Hematopoietic multipotent progenitor cell treated with erythropoietin and hydrocortisone succinate and interleukin-3 and kit ligand, for 6 days (in vitro differentiated cells): ENCODE measurements at places on chromosomes 6 and 20.
A peak's percentile ranks its signal among the peaks of the same experiment; 100 is the strongest.

DNA sequence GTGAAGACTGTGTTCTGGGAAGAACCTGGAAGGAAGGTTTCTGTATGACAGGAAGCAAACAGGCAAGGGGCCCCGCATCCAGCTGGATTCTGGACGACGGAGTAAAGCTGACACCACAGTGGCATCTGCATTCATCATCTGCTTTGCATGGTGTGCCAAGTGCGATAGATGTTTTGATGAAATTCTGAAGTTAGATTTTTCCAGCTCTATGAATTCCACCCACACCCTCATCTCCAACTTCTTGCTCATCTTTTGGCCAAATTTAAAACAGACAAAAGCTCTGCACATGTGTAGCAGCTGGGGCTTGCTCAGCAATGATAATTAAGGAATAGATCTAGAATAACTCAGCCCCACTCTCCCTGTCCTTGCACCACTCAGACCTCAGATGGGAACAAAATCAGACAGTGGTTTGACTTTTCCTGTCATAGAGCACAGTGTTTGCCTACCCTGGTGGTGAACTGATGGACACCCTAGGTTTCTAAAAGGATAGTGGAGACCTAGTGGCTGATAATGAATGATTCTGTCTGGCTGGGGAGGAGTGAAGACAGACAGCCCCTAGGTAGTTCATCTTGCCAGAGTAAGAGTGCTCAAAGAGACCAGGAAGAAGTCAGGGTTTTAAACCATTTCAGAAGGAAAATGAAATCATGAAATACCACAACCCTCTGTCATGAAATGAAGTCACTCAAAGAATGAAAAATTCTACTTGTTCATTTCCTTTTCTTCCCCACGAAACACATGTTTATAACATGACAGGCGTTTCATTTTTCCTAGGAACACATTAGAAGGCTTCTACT, 85.8 kb downstream of the BCAS1 start:
- DNase-seq: no peak

GRCh38 chr6:101689156-101689555, 295.6 kb downstream of the GRIK2 start:
- no peak for DNase-seq

DNA sequence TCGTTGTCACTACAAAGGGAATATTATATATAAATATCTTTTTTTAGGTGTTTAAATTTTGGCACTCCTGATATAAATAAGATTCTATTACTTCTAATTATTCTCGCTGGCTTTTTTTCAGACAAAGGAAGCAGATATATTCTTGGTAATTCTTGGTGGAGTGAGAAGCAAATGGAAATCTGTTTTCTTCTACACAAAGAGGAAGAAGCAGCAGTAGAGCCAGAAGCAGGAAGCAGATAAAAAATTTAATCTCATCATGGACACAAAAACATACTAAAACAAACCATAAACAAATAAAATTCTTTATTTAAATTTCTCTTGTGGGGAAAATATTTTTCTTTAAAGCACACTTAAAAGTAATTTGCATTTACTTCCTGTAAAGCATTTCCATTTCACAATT, 3.7 kb upstream of the KIAA0319 start:
- no peak for DNase-seq

- no peak for DNase-seq
Measured at GRCh38 chr20:34980543-34981233, 25.0 kb downstream of the MYH7B start.

GRCh38 chr6:150008588-150008987, 16.7 kb downstream of the RAET1L start:
- no peak for DNase-seq

- no peak for DNase-seq
Measured at GRCh38 chr20:18645196-18645745, 57.4 kb downstream of the DTD1 start.

DNA sequence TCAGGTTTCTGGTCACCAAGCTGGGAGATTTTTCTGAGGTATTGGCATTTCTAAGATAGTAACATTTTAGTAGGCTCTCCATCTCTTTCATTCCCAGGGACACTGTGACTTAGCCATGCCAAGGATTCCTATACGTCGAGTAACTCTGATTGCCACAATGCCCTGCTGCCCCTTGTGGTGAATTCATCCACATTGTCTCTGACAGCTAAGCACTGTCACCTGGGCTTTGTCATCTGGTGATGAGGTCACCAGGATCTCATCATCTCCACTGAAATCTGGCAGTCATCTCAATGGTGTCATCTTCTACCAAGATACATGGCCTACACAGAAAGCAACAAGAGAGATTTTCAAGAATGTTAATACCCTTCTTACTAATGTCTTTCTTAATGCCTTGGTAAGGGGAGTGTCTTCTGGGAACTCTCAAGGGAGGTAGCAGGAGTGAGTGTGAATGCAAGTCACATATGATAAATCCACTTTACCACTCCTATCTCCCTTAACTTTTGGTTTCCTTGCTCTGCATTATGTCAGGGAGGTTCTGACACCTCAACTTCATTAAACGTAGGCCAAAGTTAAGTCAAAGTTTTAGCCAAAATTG, 246.7 kb downstream of the CD109 start:
- DNase-seq: peak; percentile 1

DNA sequence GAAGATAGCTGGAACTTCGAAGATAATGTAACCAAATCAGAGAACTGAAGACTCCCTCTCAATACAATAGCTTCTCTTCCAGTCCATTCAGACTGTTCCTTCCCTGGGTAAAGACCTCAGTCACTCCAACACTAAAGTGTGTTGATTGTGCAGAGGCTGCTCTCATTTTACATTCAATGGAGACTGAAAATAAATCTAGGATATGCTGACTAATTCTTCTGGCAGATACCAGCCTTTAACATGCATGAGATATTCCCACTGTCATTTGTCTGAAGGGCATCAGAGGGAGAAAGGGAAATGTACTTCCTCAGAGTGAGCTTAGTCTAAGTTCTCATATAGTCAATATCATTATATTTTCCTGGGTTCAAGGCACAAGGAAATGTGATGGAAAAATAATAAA, 166.4 kb upstream of the IRAK1BP1 start:
- DNase-seq: no peak

GRCh38 chr6:152136449-152136825, 329.0 kb downstream of the ESR1 start:
- no peak for DNase-seq

GRCh38 chr6:82268301-82268846, 20.8 kb upstream of the IBTK start:
- no peak for DNase-seq

GRCh38 chr6:132749111-132749510, 8.6 kb downstream of the VNN2 start:
- DNase-seq: no peak

GRCh38 chr20:58691773-58692578, 624 bp upstream of the NPEPL1 start:
- DNase-seq: peak; percentile 55

- peak; percentile 18 for DNase-seq
Measured at GRCh38 chr6:44618371-44618770, 230.9 kb downstream of the CDC5L start.

- no peak for DNase-seq
Measured at GRCh38 chr6:53974941-53975340, 136.3 kb upstream of the MLIP start.
